ENCODE measurements at places on chromosomes 1 and 21.

DNA sequence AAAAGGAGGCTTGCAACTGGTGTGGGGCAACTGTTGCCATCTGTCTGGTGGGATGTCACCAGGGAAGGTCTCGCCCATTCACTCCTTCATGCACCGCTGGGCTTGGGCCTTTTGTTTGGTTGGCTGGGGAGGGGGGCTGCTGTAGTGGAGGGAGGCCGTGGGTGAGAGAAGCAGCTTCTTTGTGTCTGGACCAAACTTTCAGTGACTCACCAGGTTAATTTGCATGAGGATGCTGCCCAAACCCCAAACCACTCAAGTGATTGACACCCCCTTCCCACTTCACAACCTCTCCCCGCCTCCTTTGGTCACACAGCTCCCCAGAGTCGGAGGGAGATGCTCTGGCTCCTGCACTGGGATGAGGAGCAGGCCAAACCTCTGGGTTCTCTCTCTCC is 19.7 kb downstream of the BTG2 start:
- peaks cover 85% of the 10 kb centered on the region for H3K4me1 ChIP-seq
- no peak for DNase-seq
- H3K36me3 ChIP-seq: no peaks in the 10 kb centered on the region
- H3K27ac ChIP-seq: peak overlapping the region; percentile 98

DNA sequence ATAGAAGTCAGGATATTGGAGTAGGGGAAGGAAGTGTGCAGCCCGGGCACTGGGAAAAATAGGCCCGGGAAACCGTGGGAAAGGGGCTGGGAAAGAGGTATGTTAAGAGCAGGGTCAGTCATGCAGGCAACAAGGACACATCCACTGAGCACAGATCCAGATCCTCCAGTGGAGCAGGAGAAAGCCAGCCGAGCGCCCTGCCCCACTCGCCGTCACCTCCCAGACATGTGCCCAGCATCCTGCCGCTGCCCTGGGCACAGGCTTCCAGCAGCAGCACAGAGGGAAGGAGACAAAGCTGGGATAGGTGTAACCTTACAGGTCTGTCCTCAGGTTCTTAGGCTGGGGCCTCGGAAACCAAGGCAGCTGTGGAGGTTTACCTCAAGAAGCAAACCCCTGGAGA is 64.2 kb downstream of the FAM163A start:
- no peaks in the 10 kb centered on the region for H3K36me3 ChIP-seq
- no peak for DNase-seq
- peaks cover 5% of the 10 kb centered on the region for H3K4me1 ChIP-seq
- H3K27ac ChIP-seq: no peak overlapping the region
- H3K27me3 ChIP-seq: peaks cover 4% of the 10 kb centered on the region
- no peak overlapping the region for H3K4me3 ChIP-seq

DNA sequence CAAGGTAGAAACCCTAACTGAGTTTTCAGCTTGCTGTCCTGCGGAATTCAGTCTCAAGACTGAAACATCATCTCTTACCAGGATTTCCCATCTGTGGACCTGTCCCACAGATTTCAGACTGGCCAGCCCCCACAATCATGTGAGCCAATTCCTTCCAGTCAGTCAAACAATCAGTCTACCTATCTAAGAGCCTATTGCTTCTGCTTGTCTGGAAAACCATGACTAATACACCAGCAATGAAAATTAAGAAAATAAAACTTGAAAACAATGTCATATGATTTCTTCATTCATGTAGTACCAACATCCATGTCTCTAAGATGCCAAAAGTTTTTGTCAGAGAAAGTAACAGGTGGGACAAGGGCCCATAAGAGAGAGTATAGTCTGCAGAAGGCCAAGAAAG is 57.6 kb upstream of the CRB1 start:
- no peak for DNase-seq
- no peaks in the 10 kb centered on the region for H3K4me1 ChIP-seq
- no peaks in the 10 kb centered on the region for H3K27me3 ChIP-seq
- no peak overlapping the region for H3K4me3 ChIP-seq
- peaks cover 39% of the 10 kb centered on the region for H3K36me3 ChIP-seq

DNA sequence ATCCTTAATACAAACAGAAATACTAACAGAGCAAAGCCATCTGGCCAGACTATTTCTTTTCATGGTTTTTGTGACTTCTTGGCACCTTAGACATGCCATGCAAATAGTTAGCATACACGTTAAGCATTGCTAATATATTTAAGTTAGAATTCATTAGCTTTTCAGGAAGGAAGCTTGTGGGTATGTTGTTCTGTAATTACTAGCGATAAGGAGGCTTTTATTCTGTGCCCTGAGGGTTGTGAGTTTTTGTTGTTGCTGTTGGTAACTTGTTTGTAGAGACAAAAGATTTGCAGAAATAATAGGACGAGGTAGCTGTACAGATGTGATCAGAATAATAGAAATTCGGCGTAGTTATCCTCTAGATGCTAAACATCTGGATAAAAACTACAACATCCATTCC is 305.3 kb downstream of the TM2D1 start:
- no peak overlapping the region for H3K27ac ChIP-seq
- no peaks in the 10 kb centered on the region for H3K27me3 ChIP-seq
- DNase-seq: no peak
- H3K4me1 ChIP-seq: peaks cover 5% of the 10 kb centered on the region

- H3K27ac ChIP-seq: no peak overlapping the region
- H3K36me3 ChIP-seq: peaks cover 3% of the 10 kb centered on the region
- H3K27me3 ChIP-seq: no peaks in the 10 kb centered on the region
- no peak for DNase-seq
- peaks cover 17% of the 10 kb centered on the region for H3K4me1 ChIP-seq
These were observed 2.6 kb downstream of the INPP5B start for GRCh38 chr1:37944086-37944763.

DNA sequence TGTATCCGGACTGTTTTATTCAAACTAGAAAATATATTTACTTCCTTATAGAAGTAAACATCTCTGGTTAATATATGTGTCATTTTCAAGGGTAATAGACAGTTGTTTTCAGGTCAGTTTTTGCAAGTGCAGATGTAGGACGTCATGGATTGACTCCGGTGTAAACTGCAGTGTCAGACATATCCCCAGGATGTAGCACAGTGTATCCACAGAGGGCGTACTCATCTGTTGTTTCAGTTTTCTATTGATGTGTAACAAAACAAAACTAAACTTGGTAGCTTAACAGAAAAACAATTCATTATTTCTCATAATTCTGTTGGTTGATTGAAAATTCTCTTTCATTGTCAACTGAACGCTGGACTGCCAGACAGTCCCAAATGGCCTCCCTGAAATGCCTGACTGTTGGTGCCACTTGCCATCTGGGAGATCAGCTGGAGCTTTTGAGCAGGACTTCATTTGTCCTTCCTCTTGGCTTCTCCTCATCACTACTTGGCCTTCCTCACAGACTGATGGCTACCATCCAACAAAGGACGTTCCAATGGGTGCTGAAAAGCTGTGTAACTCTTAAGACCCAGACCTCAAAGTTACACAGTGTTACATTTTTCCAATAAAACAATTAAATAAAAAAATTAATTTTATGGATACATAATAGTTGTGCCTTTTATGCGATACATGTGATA is 181.6 kb downstream of the NCAM2 start:
- peaks cover 2% of the 10 kb centered on the region for H3K4me1 ChIP-seq
- DNase-seq: no peak
- no peak overlapping the region for H3K4me3 ChIP-seq
- no peaks in the 10 kb centered on the region for H3K36me3 ChIP-seq

- H3K27ac ChIP-seq: no peak overlapping the region
- H3K27me3 ChIP-seq: peaks cover 35% of the 10 kb centered on the region
- peak overlapping the region; percentile 63 for H3K4me3 ChIP-seq
These were observed 4.5 kb downstream of the MMEL1 start for GRCh38 chr1:2628191-2628932.

DNA sequence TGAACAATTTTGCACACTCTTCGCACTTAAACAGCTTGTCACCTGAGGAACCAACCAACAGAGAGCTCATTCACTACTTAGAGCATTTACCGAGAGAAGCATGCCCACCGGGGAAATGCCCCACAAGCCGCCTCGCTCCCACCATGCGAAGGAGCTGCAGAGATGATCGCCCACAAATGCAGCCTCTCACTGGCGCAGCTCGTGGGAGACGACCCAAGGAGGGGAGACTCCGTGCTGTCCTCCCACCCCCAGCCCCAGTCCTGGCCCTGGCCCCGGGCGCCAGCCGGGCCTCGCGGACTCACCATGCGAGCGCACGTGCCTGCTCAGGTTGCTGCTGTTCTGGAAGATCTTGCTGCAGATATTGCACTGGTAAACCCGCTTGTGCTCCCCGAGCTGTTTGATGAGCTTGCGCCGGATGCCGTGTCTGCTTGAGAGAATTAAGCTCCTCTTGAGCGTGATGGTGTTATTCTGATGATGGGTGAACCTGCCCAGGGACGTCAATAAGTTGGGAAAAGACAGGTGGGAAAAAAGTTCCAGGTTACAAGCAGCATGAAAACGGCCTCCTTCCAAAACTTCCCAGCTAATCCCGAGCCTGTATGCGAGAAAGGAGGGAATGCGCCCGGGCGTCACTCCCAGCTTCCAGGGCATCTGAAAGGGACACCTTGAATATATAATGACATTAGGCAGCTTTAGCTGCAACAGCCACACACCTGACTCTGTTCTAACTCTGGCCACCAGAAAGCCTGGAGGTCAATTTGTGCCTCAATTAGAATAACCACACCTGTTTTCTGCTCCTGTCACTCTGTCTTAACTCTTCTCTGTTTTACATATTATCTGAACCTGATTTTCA is 42.8 kb downstream of the PRDM15 start:
- peaks cover 3% of the 10 kb centered on the region for H3K4me1 ChIP-seq
- DNase-seq: no peak
- H3K36me3 ChIP-seq: peaks cover 35% of the 10 kb centered on the region

- H3K4me1 ChIP-seq: no peaks in the 10 kb centered on the region
- H3K4me3 ChIP-seq: no peak overlapping the region
- DNase-seq: no peak
- H3K27ac ChIP-seq: no peak overlapping the region
- no peaks in the 10 kb centered on the region for H3K27me3 ChIP-seq
- no peaks in the 10 kb centered on the region for H3K36me3 ChIP-seq
These were observed 233.6 kb upstream of the PTBP2 start for GRCh38 chr1:96487971-96488370.

DNA sequence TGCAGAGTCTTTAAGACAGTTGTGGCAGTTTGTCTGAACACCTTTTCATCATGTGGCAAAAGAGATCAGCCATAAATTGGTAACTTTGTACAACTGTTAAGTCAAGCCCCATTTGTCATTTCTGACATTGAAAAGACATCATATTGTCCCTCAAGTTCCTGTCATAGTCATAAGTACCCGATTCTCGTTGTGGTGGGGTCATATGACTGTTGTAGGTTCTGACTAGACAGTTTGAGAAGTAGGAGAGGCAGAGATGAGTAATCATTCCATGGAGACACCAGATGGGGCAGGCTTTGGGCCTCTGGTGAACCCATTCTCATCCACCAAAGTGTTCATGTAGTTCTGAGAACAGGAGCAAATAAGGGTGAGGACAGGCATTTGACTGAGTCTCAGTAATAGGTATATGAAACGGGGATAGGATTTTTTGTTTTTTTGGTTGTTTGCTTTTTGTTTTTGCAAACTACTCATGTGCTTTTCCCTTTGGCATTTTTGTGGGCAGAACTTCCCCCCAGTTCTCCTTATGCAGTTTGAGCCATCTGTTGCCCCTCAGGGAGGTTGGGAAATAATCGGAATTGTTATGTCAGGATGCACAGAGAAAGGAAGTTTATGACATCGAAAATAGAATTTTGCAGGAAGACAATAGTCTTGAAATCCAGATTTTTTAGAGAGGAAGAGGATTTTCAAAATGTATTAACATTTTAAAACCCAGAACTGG is 86.9 kb upstream of the KCNE2 start:
- H3K4me3 ChIP-seq: no peak overlapping the region
- H3K36me3 ChIP-seq: peaks cover 3% of the 10 kb centered on the region
- no peak for DNase-seq
- peaks cover 10% of the 10 kb centered on the region for H3K27me3 ChIP-seq
- H3K27ac ChIP-seq: no peak overlapping the region

DNA sequence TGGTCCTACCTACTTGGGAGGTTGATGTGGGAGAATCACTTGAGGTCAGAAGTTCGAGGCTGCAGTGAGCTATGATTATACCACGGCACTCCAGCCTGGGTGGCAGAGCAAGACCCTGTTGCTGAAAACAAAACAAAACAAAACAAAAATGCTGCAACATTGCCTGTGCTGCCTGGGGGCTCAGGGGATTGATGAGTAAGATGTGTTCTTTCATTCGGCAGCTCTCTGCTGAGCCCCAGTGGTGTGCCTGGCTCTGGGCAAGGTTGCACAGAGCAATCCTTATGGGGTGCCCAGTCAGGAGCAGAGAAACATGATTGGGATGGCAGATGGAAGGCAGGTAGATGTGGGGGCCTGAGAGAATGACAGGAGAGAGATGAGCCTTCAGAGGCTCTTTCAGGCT is 28.6 kb upstream of the KDM4A start:
- H3K36me3 ChIP-seq: no peaks in the 10 kb centered on the region
- no peak overlapping the region for H3K4me3 ChIP-seq
- H3K4me1 ChIP-seq: no peaks in the 10 kb centered on the region
- H3K27me3 ChIP-seq: no peaks in the 10 kb centered on the region

GRCh38 chr21:34983680-34984086 is 65.4 kb downstream of the RUNX1 start:
- H3K4me1 ChIP-seq: peaks cover 90% of the 10 kb centered on the region
- peak overlapping the region; percentile 65 for H3K4me3 ChIP-seq
- peak overlapping the region; percentile 25 for H3K27ac ChIP-seq

- H3K27ac ChIP-seq: no peak overlapping the region
- H3K27me3 ChIP-seq: no peaks in the 10 kb centered on the region
- H3K36me3 ChIP-seq: peaks cover 3% of the 10 kb centered on the region
- no peak for DNase-seq
- H3K4me1 ChIP-seq: peaks cover 29% of the 10 kb centered on the region
These were observed 21.9 kb downstream of the KMO start for GRCh38 chr1:241553886-241554592.

GRCh38 chr1:169890761-169891538 is 2.7 kb downstream of the SCYL3 start:
- no peaks in the 10 kb centered on the region for H3K27me3 ChIP-seq
- peaks cover 51% of the 10 kb centered on the region for H3K4me1 ChIP-seq
- DNase-seq: peak; percentile 28
- H3K27ac ChIP-seq: peak overlapping the region; percentile 90
- H3K36me3 ChIP-seq: peaks cover 14% of the 10 kb centered on the region
- peak overlapping the region; percentile 89 for H3K4me3 ChIP-seq

DNA sequence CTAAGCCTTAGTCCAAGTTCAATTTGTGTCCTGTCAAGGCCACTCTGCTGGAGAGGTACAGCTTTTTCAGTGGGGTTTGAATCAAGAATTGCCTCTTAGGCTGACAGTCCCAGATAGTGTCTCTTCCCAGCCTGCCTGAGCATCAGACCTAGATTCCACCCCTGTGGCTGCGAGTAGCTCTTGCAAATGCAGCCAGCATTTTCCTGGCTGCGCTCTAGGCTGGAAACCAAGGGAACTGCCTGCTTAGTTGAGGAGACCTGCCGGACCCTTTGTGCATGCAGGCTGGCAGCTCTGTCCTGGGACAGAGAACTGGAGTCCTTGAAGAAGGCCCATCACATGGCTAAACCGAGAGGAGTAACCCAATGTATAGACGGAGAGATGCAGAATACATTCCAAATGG is 293.7 kb downstream of the PCP4 start:
- no peaks in the 10 kb centered on the region for H3K4me1 ChIP-seq
- no peaks in the 10 kb centered on the region for H3K36me3 ChIP-seq
- peaks cover 3% of the 10 kb centered on the region for H3K27me3 ChIP-seq
- H3K4me3 ChIP-seq: no peak overlapping the region
- no peak overlapping the region for H3K27ac ChIP-seq
- no peak for DNase-seq

GRCh38 chr1:110850145-110850544 is 22.8 kb upstream of the CD53 start:
- H3K4me3 ChIP-seq: no peak overlapping the region
- DNase-seq: no peak
- no peaks in the 10 kb centered on the region for H3K36me3 ChIP-seq
- no peaks in the 10 kb centered on the region for H3K27me3 ChIP-seq
- no peak overlapping the region for H3K27ac ChIP-seq
- peaks cover 4% of the 10 kb centered on the region for H3K4me1 ChIP-seq

Measured in naive thymus-derived CD8-positive, alpha-beta T cell (primary cell).